Activated CD8-positive, alpha-beta T cell treated with anti-CD3 and anti-CD28 coated beads for 36 hours (primary cell): ENCODE measurements at places on chromosomes 1 and 21.

DNA sequence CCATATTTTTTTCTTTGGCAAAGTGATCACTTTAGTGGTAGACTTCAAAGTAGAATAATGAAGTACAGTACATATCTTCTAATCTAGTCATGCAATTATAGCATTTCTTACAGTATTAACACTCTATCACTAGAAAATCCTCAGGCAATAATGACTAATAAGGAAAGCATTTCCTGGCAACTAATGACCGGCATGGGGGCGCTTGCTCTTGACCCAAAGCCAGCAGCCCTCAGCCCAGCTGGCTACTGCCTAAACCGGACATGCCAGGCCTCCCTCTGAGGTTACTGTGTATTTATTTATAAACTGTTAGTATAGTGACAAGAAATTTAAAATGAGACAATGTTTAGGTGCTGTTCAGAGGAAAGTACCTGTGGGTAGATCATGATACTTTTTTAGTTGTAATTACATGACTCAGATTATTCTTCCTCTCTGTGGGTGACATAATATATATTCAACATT lies 633.8 kb downstream of the PTPRC start:
- DNase-seq = peak; percentile 5

- DNase-seq = no peak
Measured at GRCh38 chr1:1232796-1233566, 944 bp downstream of the B3GALT6 start.

DNA sequence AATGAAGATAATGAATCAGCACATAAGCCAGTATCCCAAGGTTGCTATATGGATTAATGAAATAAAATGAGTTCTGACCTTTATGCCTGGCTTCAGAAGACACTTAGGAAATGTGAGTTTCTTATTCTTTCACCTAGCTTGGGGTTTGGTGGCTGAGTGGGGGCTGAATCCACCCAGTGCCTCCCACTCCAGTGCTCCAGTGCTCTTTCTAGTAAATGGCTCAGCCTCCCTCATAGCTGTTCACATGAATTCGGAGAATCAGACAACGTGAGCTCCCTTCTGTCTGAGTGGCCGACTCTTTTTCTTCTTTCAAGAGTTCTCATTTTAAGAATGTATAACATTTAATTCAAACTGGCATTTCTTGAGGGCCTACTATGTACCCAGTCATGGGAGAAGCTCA lies 43.5 kb downstream of the TRABD2B start:
- no peak for DNase-seq

DNA sequence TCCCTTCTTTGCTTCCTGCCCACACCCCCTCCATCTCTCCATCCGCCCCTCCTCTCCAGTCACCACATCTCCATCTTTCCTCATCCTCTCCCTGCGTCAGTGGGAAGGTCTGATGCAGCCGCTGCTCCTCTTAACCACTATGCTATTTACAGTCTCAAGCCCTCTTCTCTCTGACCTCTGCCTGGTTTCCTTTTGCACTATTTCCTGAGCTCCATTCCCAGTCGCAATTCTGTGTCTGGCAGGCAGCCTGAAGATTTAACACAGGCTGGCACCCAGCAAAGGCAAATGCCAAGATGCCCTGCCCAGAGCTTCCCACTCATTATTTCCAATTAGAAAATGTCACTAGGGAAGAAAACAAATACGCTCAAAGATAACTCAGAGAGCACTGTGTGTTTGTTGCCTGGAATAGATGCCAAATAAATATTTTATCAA lies 89.6 kb upstream of the LPGAT1 start:
- no peak for DNase-seq

DNA sequence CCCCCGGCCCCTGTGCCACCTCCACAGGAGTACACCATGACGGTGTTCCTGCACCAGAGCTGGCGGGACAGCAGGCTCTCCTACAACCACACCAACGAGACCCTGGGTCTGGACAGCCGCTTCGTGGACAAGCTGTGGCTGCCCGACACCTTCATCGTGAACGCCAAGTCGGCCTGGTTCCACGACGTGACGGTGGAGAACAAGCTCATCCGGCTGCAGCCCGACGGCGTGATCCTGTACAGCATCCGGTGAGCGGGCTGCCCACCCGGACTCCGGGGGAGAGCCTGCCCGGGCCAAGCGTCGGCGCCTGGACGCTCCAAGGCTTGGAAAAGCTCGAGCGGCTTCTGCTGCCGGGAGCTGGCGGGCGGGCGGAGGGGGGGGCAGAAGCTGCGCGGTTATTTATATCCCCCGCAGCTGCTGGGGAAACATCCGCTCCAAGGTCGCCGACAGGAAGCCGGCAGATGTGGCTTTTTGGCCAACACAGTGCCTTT lies 6.4 kb downstream of the GABRD start:
- peak; percentile 40 for DNase-seq

GRCh38 chr21:31180256-31181081 lies 142.2 kb upstream of the KRTAP19-8 start:
- peak; percentile 35 for DNase-seq

GRCh38 chr1:28548318-28548717 lies 4.6 kb upstream of the TRNAU1AP start:
- DNase-seq = no peak

- peak; percentile 44 for DNase-seq
Measured at GRCh38 chr1:72037745-72038343, 244.5 kb downstream of the NEGR1 start.

GRCh38 chr1:219405531-219406331 lies 207.2 kb downstream of the ZC3H11B start:
- no peak for DNase-seq

- no peak for DNase-seq
Measured at GRCh38 chr21:35451276-35451675, 402.2 kb upstream of the RUNX1 start.
